Bladder microvascular endothelial cell (primary cell): ENCODE measurements at places on chromosomes 16 and 17. TPM values are rescaled to one million over a fixed set of nuclear protein-coding genes. Genes with fewer than 3 reads are reported as not detected.

HES7 gene
- not detected in 2 replicates for total RNA-seq

GCGR gene
- not detected in 2 replicates for total RNA-seq

KRTAP16-1 gene
- not detected in 2 replicates for total RNA-seq

CYGB gene
- total RNA-seq = 3.3 and 4.4 TPM in 2 replicates

AATK gene
- total RNA-seq = 1.8 and 7.8 TPM in 2 replicates

TIMM22 gene
- 16.7 and 18.6 TPM in 2 replicates for total RNA-seq

TNFSF12 gene
- 7.8 and 17.1 TPM in 2 replicates for total RNA-seq

CEP295NL gene
- 1.3 and 6.4 TPM in 2 replicates for total RNA-seq

OSGIN1 gene
- 1.1 and 1.6 TPM in 2 replicates for total RNA-seq

SLC38A8 gene
- not detected in 2 replicates for total RNA-seq

FNDC8 gene
- not detected in 2 replicates for total RNA-seq

MYO1D gene
- 42.7 and 98.1 TPM in 2 replicates for total RNA-seq

RHBDF2 gene
- total RNA-seq = 14.9 and 50.5 TPM in 2 replicates

TSPAN10 gene
- 0.16 and 1.3 TPM in 2 replicates for total RNA-seq

CDRT15L2 gene
- total RNA-seq = not detected in 2 replicates

PSMD11 gene
- 77.1 and 132 TPM in 2 replicates for total RNA-seq

PIK3R6 gene
- 0.31 TPM in 1 of 2 replicates, not detected in the other for total RNA-seq

LRRC75A gene
- total RNA-seq = 0.81 and 4.5 TPM in 2 replicates

PPY gene
- total RNA-seq = not detected in 2 replicates

USP31 gene
- 29.3 and 61.7 TPM in 2 replicates for total RNA-seq

TANGO6 gene
- total RNA-seq = 16.7 and 28.7 TPM in 2 replicates

AANAT gene
- total RNA-seq = not detected in 2 replicates

ACE gene
- 86.7 and 181 TPM in 2 replicates for total RNA-seq

CTU2 gene
- total RNA-seq = 11.3 and 11.9 TPM in 2 replicates

GRB7 gene
- total RNA-seq = 0.16 TPM in 1 of 2 replicates, not detected in the other

CBFA2T3 gene
- total RNA-seq = under 0.01 and 0.06 TPM in 2 replicates

EFCAB5 gene
- 0.32 and 1.1 TPM in 2 replicates for total RNA-seq

EVPLL gene
- not detected in 2 replicates for total RNA-seq

MAP3K14 gene
- 1.9 and 3.6 TPM in 2 replicates for total RNA-seq

SRCIN1 gene
- 0.06 TPM in 1 of 2 replicates, not detected in the other for total RNA-seq

ZFP90 gene
- total RNA-seq = 13.0 and 20.4 TPM in 2 replicates

ACLY gene
- 180 and 217 TPM in 2 replicates for total RNA-seq

CDH8 gene
- under 0.01 and 0.50 TPM in 2 replicates for total RNA-seq

PSME3 gene
- total RNA-seq = 55.7 and 87.4 TPM in 2 replicates

KRTAP4-1 gene
- total RNA-seq = not detected in 2 replicates

ASB16 gene
- total RNA-seq = not detected in 2 replicates

USH1G gene
- 0.16 TPM in 1 of 2 replicates, not detected in the other for total RNA-seq
